NCI-H2029 (cell line): ENCODE measurements at places on chromosomes 2 and 18.

GRCh38 chr18:39607034-39607433, 2041.4 kb upstream of the CELF4 start:
- DNase-seq = no peak

- no peak for DNase-seq
These were observed 199.0 kb downstream of the LPIN1 start for GRCh38 chr2:11945139-11946126.

DNA sequence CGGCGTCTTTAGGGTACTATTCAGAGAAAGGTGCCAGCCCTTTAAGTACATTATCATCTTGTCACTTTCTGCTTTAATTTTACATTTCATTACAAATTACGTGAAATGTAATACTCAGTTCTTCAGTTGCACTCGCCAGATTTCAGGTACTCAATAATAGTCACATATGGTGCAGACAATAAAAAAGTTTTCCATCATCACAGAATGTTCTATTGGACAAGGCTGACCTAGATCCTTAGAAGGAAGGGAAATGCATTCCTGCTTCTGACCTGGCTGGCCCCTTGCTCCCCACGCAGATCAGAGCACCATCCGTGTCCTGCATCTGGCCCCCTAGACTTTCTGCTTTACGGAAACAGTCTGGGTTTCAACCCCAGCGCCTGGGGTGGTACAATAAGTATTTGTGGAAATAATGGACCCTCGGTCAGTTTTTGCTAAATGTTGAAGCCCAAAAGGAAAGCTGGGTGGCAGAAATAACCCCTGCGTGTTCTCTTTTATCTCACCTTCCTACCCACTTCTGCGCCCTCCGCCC, 681 bp upstream of the C2orf72 start:
- no peak for DNase-seq

DNA sequence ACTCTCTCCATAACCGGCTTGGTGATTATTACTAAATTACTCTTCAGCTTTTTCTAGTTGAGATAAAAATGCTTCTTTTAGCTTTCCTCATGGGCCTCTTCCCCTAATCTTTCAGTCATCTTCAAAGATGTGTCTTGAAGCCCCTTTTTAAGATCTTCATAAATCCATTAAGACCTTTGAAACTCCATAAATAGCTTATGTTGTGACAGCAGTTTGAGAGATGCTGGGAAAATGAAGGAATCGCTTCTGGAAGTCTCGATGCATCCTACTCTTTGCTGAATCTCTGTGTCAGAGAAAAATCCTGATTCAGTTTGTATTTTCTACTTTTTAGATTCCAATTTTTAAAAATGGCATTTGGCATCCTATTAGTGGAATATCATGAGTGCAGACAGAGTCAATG, 13.0 kb downstream of the SCYGR4 start:
- DNase-seq = no peak

GRCh38 chr2:86050301-86050700, 55.4 kb downstream of the POLR1A start:
- no peak for DNase-seq

DNA sequence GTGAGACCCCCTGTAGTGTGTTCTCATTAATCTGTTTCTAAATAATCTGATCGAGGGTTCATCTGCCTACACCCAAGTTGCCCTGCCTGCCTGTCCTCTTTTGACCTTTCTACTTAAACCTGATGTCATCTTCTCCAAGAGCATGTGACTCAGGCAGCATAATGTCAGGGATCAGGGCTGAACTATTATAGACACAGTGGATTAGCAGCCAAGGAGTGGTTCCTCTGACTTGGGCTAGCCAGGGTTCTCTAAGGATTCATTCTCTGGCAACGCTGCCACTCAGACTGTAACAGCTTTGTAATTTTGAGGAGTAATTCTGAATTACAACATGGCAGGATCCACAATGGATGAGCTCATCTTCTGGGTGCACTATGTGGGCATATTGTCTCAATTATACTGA, 124.0 kb downstream of the MDH1 start:
- no peak for DNase-seq

DNA sequence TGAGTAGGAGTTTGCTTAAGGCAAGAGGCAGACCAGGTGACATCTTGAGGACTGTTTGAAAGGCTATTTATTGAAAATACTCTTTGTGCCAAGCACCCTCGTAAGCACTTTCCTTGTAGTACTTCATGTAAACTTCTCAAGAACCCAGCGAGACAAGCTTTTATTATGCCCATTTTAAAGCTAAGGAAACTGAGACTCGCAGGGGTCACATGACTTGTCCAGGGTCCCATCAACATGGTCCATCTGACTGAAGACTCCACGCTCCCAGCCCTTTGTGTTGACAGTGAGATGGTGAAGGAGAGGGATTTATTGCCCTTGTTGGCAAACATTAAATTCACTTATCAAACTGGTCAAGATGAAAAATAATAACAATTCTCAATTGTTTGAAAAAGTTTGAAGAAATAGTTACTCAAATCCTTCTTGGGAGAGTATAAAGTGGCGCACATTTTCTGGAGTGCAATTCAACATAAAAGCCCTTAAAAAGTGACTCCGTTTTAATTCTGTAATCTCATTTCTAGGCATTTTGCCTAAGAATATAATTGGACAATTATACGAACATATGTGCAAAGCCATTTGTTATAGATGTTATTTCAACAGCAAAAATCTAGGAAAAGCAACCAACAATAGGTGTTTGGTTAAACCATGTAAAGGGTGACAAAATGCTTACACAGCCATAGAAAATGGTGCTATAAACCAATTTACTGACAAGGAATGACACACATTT, 270.5 kb upstream of the NCKAP5 start:
- DNase-seq = no peak

DNA sequence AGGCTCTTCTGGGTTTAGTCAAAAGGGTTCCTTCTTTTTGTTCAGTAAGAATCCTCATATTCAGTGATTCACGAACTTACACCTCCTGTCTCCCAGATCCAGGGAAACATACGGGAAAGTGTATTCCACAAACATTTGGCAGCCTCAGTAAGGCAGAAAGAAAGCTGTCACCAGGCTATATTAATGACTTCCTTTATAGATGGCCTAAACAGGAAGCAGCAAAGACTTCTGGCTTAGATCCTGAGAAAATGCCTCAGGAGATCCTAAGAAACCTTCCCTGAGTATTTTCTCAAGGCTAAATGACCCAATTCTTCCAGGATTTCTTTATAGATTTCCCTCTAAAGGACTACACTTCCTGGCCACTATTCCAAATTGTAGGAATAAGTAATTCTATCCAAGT, 1995.5 kb upstream of the CELF4 start:
- no peak for DNase-seq

DNA sequence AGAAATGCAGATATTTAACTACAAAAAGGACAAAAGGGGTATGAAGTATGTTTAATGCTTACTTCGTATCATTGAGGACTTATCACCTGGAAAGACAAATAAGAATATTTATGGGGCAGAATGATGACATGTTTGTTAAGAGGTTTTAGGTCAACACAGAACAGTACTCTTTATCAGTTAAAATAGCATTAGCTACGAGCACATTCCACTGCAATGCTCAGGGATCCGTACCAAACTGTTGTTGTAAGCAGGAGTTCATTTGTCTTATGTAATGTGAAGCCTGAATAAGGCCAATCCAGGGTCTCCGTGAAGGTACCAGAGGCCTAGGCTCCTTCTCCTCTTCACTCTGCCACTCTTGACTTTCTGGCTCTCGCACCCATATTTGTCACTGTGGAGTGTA, 465.7 kb upstream of the NRP2 start:
- no peak for DNase-seq

DNA sequence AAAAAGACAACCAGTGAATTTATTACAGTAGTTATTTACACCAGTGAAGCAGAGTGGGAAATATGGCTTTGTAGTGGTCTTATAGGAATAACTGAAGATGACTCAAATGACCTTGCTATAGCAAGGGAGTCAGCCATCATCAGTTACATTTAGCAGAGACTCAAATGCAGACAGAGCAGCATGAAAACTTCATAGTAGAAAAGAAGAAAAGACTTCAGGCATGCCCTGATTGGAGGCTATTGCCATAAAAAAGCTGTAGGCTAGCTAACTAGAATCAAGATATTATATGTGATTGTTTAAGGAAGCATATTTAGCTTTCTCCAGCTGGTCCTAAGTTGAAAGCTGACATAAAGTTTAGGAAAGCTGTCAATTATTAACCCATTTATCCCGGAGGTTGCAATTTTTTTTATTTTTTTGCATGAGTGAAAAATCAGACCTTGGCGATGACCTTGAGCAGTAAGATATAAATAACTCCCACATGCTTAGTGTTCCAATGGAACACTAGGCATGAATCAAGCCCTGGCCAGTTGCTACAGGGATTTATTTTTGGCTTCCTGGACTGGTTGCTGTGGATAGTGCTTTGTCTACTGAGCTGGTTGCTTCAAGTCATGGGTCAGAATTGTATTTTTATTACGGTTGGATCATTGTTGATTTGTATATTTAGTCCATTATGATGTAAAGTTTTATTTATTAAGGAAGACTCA, 675.6 kb upstream of the VRK2 start:
- no peak for DNase-seq

DNA sequence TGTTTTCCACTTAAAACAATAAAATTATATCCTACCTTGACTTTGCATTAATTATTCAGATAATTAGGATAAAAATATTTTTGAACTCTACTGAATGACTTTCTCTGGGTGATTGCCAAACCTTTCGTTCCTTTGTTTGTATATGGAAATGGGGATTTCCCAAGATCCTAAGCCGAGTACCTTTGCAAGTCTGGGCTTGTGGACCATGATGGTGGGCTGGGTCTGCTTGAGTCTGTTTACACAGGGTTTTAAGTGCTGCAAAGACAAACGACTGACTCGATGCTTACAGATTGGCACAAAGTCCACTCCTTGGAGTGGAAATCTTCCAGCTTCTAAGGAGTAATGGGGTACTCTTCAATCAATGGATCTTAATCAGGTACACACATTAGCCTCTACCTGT, 659.5 kb downstream of the TSN start:
- DNase-seq = no peak

DNA sequence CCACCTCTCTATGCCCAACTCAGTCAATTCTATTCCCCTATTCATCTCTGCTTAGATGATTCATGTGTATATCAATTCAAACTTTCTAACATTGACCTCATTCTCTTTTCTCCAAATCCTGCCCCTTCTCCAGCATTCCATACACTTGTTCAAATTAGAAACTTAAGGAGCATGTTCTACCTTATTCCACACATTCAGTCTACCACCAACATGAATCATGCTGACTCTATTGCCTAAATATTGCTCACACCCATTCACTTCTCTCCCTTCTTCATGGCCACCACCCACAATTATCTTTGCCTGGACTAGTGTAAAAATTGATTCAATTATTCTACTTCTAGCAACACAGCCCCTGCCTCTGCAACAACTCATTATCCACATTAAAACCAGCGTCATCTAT, 147.5 kb downstream of the VWC2L start:
- DNase-seq = no peak

- no peak for DNase-seq
These were observed 6.7 kb upstream of the LRRC30 start for GRCh38 chr18:7224198-7224597.
